ENCODE measurements at places on chromosomes 11 and 22.

DNA sequence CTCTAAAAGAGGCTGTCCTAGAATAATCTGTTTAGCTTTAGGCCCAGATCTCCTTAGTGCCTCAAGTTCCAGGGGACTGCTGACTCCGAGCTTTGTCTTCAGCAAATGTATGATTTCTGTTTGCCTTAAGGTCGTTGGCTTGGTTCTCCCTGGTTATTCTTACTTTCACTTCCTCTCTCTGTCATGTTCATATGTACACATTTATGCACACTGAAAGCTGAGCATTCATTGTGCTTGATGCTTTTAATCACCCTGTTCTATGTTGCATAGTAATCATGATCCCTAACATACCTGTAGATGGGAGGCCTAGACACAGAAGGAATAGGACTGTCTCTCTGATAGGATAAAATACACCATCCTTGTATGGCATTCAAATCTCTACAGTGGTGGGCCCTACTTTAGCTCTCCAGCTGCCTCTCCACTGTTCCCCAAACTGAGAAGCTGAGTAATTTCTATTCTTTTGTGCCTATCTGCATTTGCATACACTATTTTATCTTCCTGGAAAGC, 7.2 kb downstream of the PPFIBP2 start:
- H3K27ac ChIP-seq = no peak overlapping the region
- no peaks in the 10 kb centered on the region for H3K36me3 ChIP-seq
- DNase-seq = no peak
- H3K4me3 ChIP-seq = no peak overlapping the region
- H3K27me3 ChIP-seq = no peaks in the 10 kb centered on the region

- H3K27ac ChIP-seq = peak overlapping the region; percentile 98
- peaks cover 43% of the 10 kb centered on the region for H3K36me3 ChIP-seq
- H3K4me1 ChIP-seq = peaks cover 64% of the 10 kb centered on the region
- H3K4me3 ChIP-seq = peak overlapping the region; percentile 41
- no peaks in the 10 kb centered on the region for H3K27me3 ChIP-seq
Measured at GRCh38 chr11:60985991-60986915, 14.8 kb downstream of the CD6 start.

- H3K4me3 ChIP-seq = no peak overlapping the region
- DNase-seq = no peak
- peaks cover 20% of the 10 kb centered on the region for H3K4me1 ChIP-seq
- H3K27ac ChIP-seq = no peak overlapping the region
- H3K27me3 ChIP-seq = no peaks in the 10 kb centered on the region
Measured at GRCh38 chr11:83035070-83035854, 36.4 kb downstream of the RAB30 start.

DNA sequence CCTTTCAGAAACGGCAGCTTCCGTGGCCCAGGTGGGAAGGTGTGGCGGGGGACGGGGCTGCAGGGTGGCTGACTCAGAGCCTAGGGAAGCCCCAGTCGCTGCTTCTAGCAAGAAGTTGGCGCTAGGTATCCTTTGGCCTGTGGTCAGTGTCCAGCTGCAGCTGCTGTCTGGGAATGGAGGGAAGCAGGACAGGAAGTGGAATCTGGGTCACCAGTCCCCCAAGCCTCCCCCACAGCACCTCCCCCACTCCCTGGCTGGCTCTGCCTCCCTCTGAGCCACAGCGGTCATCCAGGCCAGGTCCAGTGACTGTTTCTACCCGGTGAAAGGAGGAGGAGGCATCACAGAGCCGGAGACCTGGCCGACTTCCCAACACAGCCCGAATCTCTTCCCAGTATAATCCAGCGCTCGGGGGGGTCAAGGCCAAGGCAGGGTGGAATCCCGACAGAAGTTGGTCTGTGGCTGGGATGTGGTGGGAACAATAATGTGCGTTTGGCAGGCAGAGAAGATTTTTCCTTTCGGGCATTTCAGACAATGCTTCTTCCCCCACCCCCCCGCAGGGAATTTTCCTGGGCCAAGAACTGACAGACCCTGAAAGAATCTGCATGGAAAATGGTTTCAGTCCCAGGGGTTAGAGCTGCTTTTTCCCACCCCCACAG, 45.1 kb downstream of the C11orf96 start:
- no peaks in the 10 kb centered on the region for H3K4me1 ChIP-seq
- no peak overlapping the region for H3K4me3 ChIP-seq
- no peaks in the 10 kb centered on the region for H3K36me3 ChIP-seq
- no peak for DNase-seq
- H3K27ac ChIP-seq = no peak overlapping the region
- no peaks in the 10 kb centered on the region for H3K27me3 ChIP-seq

- H3K4me1 ChIP-seq = no peaks in the 10 kb centered on the region
- H3K27ac ChIP-seq = no peak overlapping the region
- H3K4me3 ChIP-seq = no peak overlapping the region
- H3K27me3 ChIP-seq = no peaks in the 10 kb centered on the region
- DNase-seq = no peak
Measured at GRCh38 chr11:90309693-90310092, 86.8 kb upstream of the CHORDC1 start.

- H3K27ac ChIP-seq = no peak overlapping the region
- no peak overlapping the region for H3K4me3 ChIP-seq
- no peak for DNase-seq
- no peaks in the 10 kb centered on the region for H3K27me3 ChIP-seq
- no peaks in the 10 kb centered on the region for H3K36me3 ChIP-seq
Measured at GRCh38 chr22:32728291-32728690, 73.2 kb upstream of the TIMP3 start.

DNA sequence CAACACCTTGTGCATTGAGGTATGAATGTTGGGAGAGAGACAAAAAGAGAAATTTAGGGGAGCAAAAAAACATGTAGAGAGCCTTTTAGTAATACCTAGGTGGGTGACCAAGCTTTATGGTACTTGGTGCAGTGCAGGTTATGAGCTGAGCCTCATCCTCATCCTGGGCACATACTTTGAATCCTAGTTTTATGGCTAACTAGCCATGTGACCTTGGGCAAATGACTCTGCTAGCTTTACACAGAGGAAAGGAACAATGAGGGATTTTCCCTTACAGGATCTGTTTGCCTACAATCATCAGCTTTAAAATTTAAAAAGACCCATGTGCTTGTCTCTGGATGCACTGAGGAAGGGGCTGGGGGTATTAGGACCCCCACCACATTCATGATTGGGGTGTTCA, 187.8 kb upstream of the ISX start:
- no peak for DNase-seq
- H3K4me1 ChIP-seq = no peaks in the 10 kb centered on the region
- H3K36me3 ChIP-seq = no peaks in the 10 kb centered on the region
- H3K27me3 ChIP-seq = no peaks in the 10 kb centered on the region
- H3K4me3 ChIP-seq = no peak overlapping the region

GRCh38 chr22:35592418-35592967, 24.6 kb downstream of the MB start:
- H3K27me3 ChIP-seq = no peaks in the 10 kb centered on the region
- no peak for DNase-seq
- no peak overlapping the region for H3K27ac ChIP-seq
- no peaks in the 10 kb centered on the region for H3K4me1 ChIP-seq
- H3K36me3 ChIP-seq = no peaks in the 10 kb centered on the region
- no peak overlapping the region for H3K4me3 ChIP-seq

GRCh38 chr11:7546324-7546791, 32.6 kb downstream of the PPFIBP2 start:
- H3K4me3 ChIP-seq = no peak overlapping the region
- H3K4me1 ChIP-seq = no peaks in the 10 kb centered on the region

DNA sequence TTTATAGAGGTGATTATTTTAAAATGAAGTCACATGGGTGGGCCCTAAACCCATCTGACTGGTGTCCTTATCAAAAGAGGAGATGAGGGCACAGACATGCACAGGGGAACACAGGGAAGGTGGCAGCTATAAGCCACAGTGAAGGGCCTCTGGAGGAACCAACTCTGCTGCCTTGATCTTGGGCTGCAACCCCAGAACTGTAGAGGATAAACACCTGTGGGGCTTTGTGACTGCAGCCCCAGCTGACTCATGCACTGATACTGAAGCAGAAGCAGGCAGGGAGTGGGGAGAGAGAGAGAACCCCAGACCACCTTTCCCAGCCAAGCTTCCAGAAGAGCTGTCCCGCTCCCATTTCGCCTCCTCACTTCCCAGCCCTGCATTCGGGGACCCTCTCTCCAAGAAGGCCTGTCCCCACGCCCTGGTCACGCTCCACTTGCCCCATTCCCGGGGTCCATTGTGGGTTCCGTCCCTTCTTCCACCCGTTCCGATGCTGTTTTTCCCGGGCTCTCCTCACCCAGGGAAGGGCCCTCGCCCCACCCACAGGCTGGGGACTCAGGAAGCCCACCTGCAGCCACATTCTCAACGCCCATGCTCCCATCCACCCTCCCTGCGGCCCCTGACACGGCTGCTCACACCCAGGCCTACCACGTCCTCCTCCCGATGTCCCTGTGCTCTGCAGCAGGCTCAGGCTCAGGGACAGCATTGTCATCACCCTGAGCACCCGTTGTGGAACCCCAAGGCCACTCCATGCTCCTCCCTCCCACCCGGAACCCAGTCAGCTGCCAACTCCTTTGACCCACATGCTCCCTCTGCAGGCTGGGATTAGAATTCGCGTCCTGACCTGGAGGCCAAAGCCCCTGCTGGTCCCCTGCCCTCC, 90.8 kb upstream of the SHANK2 start:
- H3K27me3 ChIP-seq = peaks cover 34% of the 10 kb centered on the region
- H3K4me3 ChIP-seq = no peak overlapping the region
- no peaks in the 10 kb centered on the region for H3K36me3 ChIP-seq
- DNase-seq = no peak

DNA sequence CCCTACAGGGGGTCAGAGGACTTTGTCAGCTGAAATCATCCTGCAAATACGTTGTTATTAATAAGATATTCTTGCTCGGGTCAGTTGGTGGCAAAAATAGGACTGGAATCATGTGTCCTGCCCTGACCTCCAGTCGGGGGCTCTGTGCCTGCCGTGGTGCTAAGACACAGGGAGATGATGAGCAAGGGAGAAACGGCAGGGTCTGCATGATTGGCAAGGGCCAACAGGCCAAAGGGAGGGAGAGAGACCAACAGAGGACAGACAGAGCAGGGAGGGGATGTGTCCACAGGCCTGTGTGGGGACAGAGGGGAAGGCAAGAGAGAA, 10.4 kb upstream of the TSKU start:
- H3K4me1 ChIP-seq = peaks cover 8% of the 10 kb centered on the region
- H3K27me3 ChIP-seq = peaks cover 5% of the 10 kb centered on the region
- no peak for DNase-seq
- no peak overlapping the region for H3K4me3 ChIP-seq
- no peak overlapping the region for H3K27ac ChIP-seq
- no peaks in the 10 kb centered on the region for H3K36me3 ChIP-seq

DNA sequence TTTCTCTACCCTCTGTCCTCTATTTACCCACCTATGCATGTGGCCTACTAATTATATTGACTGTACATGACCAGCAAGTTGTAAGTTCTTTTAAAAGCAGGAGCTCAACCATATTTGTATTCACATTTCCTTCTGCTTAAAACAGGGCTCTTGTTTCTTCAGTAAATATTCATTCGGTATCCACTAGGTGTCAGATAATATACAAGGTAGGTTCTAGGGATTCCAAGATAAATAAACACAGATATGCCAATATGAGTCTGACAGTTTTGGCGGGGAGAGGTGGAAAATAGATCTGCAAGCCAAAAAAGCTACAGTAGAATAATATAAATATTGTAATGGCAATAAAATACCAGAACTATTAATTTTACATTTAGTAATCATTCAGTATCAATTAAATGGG, 15.3 kb upstream of the RAB30 start:
- no peak overlapping the region for H3K27ac ChIP-seq
- no peaks in the 10 kb centered on the region for H3K36me3 ChIP-seq
- no peaks in the 10 kb centered on the region for H3K4me1 ChIP-seq
- no peak for DNase-seq
- H3K4me3 ChIP-seq = no peak overlapping the region
- no peaks in the 10 kb centered on the region for H3K27me3 ChIP-seq

GRCh38 chr11:131195661-131196517, 174.5 kb upstream of the NTM start:
- H3K27ac ChIP-seq = no peak overlapping the region
- no peak overlapping the region for H3K4me3 ChIP-seq
- DNase-seq = no peak
- no peaks in the 10 kb centered on the region for H3K27me3 ChIP-seq

DNA sequence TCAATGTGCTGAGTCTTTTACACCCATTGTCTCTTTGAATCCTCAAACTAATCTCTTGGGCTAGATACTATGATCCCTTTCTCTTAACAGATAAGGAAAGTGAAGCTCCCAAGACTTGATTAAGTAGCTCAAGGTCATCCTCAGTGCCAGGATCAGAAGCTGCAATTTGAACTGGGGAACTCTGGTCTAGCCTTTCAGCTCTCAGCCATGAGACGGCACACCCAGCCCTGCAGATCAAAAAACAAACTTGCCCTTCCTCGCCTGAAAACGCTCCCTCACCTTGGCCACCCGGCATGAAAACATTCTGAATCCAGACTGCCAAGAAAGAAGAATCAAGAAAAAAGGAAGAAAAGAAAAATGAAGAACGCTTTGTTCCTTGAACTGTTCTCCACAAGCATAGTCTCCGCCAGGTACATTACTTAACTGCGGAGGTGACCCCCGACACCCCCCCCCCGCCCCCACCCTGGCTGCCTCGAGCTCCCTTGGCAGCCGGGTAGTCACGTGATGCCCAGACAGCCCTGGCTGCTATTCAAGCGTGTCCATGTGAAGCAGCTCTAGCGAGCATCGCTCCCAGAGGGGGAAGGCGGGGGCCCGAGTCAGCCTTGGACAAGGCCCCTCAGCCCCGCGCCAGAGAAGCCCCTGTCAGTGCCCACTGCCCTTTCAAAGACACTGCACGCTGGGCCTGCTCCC, 451.2 kb downstream of the MIAT start:
- DNase-seq = no peak
- no peak overlapping the region for H3K27ac ChIP-seq
- H3K4me1 ChIP-seq = no peaks in the 10 kb centered on the region

DNA sequence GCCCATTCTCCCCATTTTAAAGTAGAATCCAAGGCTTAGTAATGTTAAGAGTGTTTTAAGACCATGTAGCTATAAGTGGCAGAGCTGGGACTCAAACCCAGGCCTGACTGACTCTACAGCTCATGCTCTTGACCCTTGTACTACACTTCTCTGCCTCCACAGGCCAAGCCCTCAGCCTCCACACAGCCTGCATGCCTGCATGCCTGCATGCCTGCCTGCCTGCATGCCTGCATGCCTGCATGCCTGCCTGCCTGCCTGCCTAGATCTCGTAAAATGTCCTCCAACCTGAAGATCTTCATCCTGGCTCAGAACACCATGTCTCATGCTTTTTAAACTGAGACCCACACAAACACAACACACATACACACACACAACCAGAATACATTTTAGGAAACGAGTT, 18.6 kb downstream of the TBC1D10A start:
- peaks cover 96% of the 10 kb centered on the region for H3K4me1 ChIP-seq
- no peak overlapping the region for H3K4me3 ChIP-seq
- no peaks in the 10 kb centered on the region for H3K36me3 ChIP-seq
- H3K27ac ChIP-seq = peak overlapping the region; percentile 86
